Activated effector memory CD4-positive, alpha-beta T cell treated with Interleukin-2 at 50 U/mL for 16 hours (primary cell): ENCODE measurements at places on chromosomes 16 and 17.

DNA sequence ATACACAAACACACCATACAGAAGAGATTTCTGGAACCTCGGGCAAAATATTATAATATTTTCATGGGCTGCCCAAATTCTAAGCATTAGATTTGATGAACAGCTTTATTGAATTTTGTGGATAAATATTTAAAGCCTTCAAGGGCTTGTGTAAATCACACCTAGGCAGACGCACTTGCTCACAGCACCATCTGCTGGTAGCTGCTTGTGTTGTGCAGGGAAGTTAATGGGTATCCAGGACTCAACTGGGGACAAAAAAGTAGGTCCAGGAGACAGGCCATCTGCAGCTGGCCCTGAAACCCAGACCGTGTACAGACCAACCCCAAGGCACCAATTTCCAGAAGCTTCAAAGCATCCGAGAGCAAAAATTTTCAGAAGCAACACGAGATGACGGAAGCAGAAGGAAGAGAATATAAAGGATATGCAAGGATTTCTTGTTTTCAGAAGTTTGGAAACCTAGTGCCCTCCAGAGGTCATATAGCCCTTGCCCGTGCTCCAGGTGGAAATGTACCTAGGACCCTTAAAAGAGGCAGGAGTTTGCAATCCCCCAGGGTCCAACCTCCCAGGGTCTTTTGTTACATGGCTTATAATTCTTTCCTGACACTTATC, 140.0 kb downstream of the CHD9NB start:
- DNase-seq, result no peak

DNA sequence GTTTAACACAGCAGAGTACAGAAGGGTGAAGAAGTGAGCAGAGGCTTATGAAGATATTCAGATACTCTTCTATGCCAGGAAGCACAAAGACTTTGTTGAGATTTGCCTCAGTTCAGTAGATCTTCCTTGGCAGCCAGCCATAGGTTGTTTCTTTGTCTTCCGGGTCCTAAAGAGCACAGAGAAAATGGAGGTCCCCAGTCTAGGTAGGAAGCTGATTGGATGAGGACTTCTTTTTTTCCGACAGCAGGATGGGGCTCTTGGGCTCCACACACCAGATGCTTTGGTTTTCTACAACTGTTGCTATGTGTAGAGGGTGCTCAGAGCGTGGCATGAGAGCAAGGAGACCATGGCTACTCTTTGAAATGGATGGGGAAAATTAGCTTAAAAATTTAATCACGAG, 8.3 kb upstream of the CDC6 start:
- no peak for DNase-seq

DNA sequence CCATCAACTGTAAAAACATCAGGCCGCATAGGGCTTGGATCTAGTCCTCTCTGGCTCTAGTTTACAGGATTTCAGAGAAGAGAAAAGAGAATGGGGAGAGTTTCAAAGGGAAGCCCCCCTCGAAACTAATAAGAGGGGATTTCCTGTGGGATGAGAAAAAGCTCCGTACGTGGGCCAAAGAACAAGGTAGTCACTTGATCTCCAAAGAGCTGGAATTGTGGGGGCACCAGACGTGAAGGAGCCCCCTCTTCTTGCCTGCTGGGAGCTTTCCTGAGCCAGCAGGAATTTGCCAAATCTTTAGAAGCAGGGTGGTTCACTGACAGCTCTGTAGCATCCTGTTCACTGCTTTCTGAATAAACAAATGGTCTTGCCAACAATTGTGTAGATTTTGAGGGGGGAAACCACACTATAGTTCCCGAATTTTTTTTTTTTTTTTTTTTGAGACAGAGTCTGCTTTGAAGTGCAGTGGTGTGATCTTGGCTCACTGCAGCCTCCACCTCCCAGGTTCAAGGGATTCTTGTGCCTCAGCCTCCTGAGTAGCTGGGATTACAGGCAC, 7.0 kb upstream of the TMIGD1 start:
- DNase-seq, result no peak

- DNase-seq, result no peak
Observed at GRCh38 chr17:10091046-10091445, 107.4 kb downstream of the GAS7 start.

DNA sequence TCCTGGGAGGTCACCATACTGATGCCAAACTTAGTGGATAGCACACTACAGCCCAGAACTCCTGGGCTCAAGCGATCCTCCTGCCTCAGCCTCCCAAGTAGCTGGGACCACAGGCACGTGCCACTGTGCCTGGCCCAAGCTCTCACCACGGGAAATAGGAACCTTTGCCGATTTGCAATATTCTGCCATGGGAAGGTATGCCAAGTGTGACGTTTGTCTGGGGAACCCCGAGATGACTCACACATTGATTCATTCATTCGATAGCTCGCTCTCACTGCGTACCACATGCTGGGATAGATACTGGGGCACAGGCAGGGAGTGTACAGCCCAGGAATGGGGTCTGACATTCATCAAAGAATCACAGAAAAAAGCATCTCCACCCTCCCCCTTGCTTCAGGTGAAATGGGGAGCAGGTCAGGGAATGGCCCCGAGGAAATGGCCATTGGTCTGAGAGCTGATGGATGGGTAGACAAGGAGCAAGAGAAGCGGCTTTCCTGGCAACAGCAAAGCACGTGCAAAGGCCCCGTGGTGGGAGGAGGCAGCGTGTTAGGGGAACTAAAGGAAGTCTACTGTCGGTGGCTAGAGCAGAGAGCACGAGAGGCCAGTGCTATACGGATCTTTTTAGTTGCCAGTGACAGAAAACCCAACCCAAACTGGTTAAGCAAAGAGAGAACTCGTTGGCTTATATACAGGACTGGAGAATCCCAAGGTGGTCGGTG, 44.1 kb downstream of the DNAH17 start:
- no peak for DNase-seq

DNA sequence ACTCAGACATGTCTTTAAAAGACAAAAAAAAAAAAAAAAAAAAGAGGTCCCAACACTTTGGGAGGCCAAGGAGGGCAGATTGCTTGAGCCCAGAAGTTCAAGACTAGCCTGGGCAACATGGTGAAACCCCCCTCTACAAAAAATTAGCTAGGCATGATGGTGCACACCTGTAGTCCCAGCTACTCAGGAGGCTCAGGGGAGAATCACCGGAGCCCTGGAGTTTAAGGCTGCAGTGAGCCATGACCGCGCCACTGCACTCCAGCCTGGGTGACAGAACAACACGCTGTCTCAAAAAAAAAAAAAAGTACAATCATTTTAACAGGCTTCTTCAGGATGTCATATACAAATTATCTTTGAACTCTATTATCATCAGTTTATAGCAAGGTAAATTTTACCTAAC, 22.0 kb downstream of the C16orf87 start:
- DNase-seq, result no peak

- no peak for DNase-seq
Observed at GRCh38 chr16:31179219-31179746, 656 bp upstream of the FUS start.

- DNase-seq, result no peak
Observed at GRCh38 chr16:53753431-53753830, 49.5 kb downstream of the FTO start.

GRCh38 chr17:5283571-5284315, 1.7 kb downstream of the RABEP1 start:
- no peak for DNase-seq

GRCh38 chr16:22325598-22326368, 28.6 kb downstream of the POLR3E start:
- no peak for DNase-seq

DNA sequence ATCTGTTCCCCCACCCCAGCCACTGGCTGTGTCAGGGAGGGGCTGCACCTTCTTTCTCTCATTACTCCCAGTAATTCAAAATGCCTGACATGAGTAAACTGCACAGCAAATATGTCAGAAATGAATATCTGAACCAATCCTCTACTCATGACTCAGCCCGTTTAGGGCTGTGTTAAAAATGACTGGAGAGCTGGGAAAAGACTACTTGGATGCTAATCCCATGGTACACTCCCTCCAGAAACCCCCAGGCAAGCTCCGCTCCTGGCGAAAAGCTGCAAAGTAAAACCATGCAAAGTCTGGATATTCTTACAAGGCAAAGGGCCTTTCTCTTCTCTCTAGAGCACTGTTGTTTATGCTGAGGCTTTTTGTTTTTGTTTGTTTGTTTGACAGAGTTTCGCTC, 448.1 kb upstream of the DYNLRB2 start:
- no peak for DNase-seq

GRCh38 chr17:12680993-12681392, 15.3 kb downstream of the MYOCD start:
- no peak for DNase-seq

GRCh38 chr16:58020628-58021521, 4.7 kb upstream of the MMP15 start:
- DNase-seq, result peak; percentile 46

- DNase-seq, result no peak
Observed at GRCh38 chr17:55273579-55274354, 9.0 kb downstream of the HLF start.

GRCh38 chr17:30472238-30472890, 4.8 kb upstream of the GOSR1 start:
- no peak for DNase-seq

DNA sequence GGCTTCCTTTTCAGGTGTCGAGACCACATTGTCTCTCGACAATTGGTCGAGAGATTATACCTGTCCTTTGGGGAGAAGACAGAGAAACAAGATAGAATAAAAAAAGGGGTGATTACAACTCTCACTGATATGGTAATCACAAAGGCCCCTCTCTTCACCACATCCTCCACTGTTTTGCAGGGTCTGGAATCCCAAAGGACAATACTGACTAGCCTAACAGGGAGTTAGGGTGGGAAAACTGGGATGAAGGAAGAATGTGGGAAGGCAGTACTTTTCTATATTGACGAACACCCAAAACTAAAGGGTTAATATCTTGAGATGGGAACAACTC, 6.1 kb downstream of the ABCA5 start:
- no peak for DNase-seq

DNA sequence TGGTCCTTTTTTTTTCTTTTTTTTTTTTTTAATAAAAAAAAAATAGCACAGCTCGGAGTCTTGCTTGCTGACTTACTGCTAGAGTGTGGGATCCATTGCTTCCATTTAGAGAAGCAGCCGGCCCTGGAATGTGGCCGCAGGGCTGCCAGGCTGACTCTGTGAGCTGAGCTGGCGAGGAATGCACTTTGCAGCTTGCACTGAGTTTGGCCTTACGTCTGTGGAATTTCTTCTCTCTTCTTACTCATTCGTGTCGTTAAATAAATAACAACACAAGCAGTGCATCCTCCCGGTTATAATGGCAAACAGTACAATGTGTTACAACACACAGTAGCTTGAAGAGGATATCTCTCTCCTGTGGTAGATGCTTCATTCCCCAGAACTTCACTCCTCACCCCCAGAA, 69.2 kb downstream of the PRKCB start:
- no peak for DNase-seq

- DNase-seq, result no peak
Observed at GRCh38 chr16:3829631-3830536, 50.6 kb downstream of the CREBBP start.

GRCh38 chr16:71421911-71422310, 19.9 kb downstream of the TLE7 start:
- DNase-seq, result no peak

GRCh38 chr17:29103341-29103740, 60.4 kb downstream of the PIPOX start:
- no peak for DNase-seq
